ENCODE measurements at places on chromosomes 11 and 22. TPM values are rescaled to one million over a fixed set of nuclear protein-coding genes. Genes with fewer than 3 reads are reported as not detected.

DNA sequence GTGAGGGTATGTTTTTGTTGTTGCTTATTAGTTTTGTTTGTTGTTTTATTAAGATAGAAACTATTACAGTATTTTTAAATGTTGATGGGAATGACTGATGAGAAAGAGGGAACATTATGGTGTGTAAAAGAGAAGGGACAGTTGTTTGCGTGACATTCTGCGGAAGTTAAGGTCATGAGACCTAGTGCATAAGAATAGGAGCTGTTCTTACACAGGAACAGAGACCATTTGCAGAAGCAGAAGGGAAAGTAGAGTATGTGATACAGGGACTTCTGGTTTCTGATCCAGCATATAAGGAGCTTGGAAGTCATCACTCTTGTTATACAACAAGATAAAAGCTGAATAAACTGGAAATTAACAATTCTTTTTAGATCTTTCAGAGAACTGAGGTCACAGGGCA is 299.2 kb upstream of the API5 start:
- H3K36me3 ChIP-seq = no peaks in the 10 kb centered on the region
- peaks cover 16% of the 10 kb centered on the region for H3K4me1 ChIP-seq
- no peak overlapping the region for H3K4me3 ChIP-seq
- no peak for DNase-seq
- no peaks in the 10 kb centered on the region for H3K27me3 ChIP-seq

DNA sequence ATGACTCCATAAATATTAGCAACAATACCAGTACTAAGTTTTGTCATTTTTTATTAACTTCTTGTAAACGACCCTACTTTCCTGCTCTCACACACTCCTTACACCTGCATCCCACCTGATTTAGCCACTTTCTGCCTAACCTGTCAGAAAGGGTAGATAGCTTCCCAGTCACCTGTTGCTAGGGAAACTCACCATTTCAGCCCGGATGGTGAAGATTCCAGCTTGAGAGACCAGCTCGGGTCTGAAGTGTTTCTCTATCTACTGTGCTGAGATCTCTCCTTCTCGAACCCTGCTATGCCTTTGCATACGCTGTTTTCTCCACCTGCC is at the start of gene PARVG:
TSS of gene PARVG (plus strand) at position 220 of the 327 bp plus-strand sequence. CDS start 2,405 bp downstream, outside the sequence.
- H3K27ac ChIP-seq = no peak within 1 kb of the TSS
- no peaks in the 10 kb centered on the region for H3K36me3 ChIP-seq
- H3K27me3 ChIP-seq = peaks cover 1% of the 10 kb centered on the region
- H3K4me1 ChIP-seq = no peaks in the 10 kb centered on the region
- H3K4me3 ChIP-seq = no peak within 1 kb of the TSS

DNA sequence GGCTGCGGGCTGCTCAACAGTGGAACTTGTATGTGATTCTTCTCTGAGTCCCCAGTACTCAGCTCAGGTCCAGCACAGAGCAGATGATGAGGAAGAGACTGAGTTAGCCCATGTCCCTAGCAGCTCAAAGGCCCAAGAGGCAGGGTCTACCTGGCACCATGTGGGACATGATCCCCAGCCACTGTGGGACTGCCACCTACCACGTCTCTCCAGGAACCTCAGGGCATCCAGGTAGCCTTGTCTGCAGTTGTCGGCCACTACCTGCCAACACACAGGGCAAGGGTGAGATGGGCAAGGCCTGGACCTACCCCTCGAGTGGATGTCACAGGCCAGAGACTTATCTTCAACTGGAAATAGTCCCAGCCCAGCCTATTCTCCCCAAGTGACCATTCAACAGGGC is 4.4 kb downstream of the PNPLA5 start:
- DNase-seq = no peak
- H3K4me1 ChIP-seq = no peaks in the 10 kb centered on the region
- H3K27ac ChIP-seq = no peak overlapping the region
- H3K4me3 ChIP-seq = no peak overlapping the region
- no peaks in the 10 kb centered on the region for H3K27me3 ChIP-seq

DNA sequence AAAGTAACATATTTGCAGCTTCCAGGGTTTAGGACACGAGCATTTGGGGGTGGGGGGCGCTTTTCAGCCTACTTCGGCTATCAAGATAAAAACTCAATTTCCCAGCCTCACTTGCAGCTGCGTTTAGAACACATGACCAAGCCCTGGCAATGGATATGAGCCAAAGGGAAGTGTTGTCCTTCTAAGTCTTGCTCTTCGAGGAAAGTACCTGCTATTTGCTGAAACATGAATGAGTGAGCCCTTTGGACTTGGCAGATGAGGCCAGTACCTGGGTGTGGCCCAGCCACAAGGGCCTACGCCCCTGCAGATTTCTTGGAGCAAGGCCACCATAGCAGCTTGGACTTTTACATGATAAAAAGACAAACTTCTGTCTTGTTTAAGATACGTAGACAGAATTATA is 60.2 kb upstream of the SORL1 start:
- no peak for DNase-seq
- H3K4me1 ChIP-seq = no peaks in the 10 kb centered on the region
- no peak overlapping the region for H3K4me3 ChIP-seq
- no peak overlapping the region for H3K27ac ChIP-seq
- peaks cover 2% of the 10 kb centered on the region for H3K27me3 ChIP-seq

DNA sequence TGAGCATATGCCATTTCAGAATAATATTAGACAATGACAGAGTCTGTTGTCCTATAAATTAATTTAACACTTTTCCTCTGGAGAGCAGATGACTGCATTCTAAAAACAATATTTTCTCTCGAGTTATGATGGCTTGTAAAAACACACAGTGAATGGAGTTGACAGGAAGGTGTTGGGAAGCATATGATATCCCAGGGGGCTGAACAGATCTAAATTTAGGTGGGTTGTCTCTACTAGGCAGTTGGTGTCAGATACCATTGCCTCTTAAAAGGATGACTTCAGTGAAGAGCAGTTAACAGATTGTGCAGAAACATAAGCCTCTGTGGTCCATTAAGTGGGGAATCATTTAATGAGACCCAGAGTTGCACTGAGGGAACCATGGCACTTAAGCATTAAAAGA is 30.7 kb downstream of the SVIP start:
- H3K27ac ChIP-seq = no peak overlapping the region
- H3K4me3 ChIP-seq = no peak overlapping the region
- no peaks in the 10 kb centered on the region for H3K27me3 ChIP-seq
- no peaks in the 10 kb centered on the region for H3K4me1 ChIP-seq

MGAT3 gene
- 15.5 TPM for total RNA-seq

KCNK4 gene
- total RNA-seq = not detected

All from Caco-2 (cell line).